Effector memory CD8-positive, alpha-beta T cell (primary cell): ENCODE measurements at places on chromosomes 12 and 14.

DNA sequence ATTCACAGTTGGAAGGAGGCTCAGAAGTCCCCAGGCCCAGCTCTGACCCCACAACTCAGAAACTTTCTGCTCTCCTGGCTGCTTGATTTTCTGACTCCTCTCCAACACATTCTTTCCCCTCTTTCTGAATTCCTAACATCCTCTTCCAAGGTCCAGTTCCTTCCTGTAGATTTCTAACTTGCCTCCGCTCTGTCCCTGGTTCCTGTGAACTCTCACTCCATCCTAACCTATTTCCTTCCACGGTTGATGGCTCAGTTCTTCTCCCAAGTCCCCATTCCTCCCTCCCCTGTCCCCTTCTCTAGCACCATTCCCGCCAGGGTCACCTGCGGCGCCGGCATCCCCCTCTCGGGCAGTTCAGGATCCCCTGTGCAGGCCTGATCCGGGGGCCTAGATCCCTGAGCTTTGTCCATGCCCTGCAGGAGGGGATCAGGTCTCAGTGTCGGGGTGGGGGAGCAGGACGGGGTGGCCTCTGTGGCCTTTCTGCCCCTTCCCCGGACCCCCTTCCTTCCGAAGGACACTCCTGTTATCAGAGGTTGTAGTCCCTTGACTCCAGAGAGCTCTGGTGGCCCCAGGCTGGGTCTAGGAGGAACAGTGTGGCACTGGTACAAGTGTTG lies 6.0 kb upstream of the SLC22A17 start:
- no peak for DNase-seq

DNA sequence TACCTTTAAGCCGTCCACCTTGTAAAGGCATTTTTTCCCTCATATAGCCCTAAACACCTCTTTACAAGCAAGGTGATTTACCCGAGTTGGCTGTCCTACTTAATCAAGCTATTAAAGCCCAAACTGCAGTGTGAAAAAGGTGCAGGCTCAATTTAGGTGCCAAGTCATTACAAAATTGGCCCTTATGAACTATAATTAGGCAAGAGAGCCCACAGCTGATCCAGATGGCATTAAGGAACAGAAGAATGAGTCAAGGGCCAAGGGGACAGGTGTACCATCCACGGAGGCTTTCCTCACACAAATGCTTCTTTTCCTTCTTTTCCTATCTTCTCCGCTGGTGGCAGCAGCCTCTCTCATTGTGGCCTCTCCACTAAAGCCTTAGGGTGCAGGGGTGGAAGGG lies 90.5 kb downstream of the TTC8 start:
- DNase-seq, result no peak

- no peak for DNase-seq
Measured at GRCh38 chr12:16939871-16940306, 333.9 kb upstream of the LMO3 start.

DNA sequence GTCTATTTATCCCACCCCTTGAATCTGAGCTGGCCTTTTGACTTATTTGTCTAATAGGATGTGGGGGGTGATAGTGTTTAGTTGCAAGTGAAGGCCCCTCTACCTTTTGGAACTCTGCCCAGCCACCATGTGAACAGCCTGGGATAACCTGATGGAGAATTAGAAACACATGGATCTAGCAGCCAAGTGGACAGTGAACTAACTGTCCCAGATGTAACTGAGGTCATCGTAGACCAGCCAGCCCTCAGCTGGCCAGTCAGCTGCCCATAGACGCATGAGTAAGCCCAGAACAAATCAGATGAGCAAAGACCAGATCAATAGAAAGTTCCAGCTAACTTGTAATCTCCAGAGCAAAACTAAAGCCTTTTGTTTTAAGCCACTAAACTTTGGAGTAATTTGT lies 19.0 kb downstream of the KLRB1 start:
- no peak for DNase-seq

- DNase-seq, result no peak
Measured at GRCh38 chr12:30357766-30358490, 337.7 kb downstream of the IPO8 start.

GRCh38 chr12:69988481-69989321 lies 163.7 kb downstream of the MYRFL start:
- no peak for DNase-seq

DNA sequence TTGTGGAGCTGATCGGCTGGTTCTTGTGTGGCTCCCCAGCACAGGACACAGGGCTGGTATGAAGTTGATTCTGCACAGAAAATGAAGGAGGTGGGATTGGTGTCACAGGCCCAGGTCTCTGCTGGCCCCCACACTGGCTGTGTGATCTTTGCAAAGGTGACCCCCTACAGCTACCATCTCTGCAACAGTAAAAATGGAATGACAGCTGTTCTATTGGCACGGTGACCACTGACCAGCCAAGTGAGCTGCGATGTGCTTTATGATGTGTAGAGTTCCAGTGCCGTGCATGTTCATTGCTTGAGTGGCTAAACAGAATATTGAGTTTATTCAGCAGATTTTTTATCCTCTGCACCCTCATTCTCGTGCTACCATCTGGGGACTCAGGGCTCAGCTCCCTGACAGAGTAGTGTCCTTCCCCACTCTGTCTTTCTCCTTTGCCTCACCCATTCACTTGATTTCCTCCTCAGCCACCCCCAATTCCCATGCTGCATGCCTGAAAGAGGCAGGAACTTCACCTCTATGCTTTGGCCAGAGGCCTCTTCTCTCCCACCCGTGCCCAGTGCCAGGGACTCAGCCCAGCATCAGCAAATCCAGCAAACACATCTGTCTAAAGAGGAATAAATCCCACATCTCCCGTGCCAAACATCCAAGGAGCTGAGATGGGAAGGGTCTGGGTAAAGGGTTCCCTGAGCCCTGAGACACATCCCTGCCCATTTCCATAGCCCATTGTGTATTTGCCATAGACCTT lies 21.2 kb downstream of the C14orf132 start:
- DNase-seq, result no peak

DNA sequence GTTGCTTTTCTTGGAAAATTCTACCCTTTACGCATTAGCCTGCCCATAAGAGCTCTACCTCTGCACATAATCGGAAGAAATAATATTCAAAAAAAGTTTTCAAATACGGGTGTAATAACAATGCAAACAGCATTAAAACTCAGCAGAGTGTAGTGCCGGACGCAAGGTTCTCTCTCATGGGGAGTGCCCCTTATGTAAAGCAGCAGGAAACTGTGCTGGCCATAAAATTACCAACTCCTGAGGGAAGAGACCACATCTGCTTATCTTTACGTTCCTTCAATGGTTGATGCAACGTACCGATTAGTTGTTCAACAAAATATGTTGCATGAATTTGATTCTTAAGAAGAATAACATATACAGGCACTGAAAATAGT lies 118.7 kb upstream of the TMCC3 start:
- no peak for DNase-seq

GRCh38 chr12:110109037-110109836 lies 14.9 kb upstream of the IFT81 start:
- DNase-seq, result no peak

GRCh38 chr14:55741240-55741639 lies 161.2 kb downstream of the KTN1 start:
- no peak for DNase-seq

- DNase-seq, result no peak
Measured at GRCh38 chr12:41466300-41466699, 278.2 kb downstream of the PDZRN4 start.

DNA sequence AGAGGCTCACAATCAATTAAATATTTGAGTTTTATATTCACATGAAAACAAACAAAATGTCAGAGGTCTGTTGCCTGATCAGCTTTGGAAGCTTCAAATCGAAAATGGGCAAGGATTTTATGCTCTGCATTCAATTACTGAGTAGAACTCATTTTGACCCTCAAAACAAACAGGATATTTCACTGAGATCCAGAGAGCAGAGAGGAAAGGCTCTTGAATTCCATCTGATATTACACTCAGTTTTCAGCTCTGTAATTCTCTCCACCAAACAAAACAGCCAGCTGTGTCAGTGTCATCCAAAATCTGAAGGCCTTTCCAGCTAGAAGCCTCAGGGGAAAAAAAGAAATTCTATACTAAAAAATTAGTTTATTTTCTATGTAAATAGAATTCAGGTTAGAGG lies 128.6 kb upstream of the FLRT2 start:
- no peak for DNase-seq

GRCh38 chr12:72094490-72094889 lies 155.8 kb downstream of the TPH2 start:
- DNase-seq, result no peak

DNA sequence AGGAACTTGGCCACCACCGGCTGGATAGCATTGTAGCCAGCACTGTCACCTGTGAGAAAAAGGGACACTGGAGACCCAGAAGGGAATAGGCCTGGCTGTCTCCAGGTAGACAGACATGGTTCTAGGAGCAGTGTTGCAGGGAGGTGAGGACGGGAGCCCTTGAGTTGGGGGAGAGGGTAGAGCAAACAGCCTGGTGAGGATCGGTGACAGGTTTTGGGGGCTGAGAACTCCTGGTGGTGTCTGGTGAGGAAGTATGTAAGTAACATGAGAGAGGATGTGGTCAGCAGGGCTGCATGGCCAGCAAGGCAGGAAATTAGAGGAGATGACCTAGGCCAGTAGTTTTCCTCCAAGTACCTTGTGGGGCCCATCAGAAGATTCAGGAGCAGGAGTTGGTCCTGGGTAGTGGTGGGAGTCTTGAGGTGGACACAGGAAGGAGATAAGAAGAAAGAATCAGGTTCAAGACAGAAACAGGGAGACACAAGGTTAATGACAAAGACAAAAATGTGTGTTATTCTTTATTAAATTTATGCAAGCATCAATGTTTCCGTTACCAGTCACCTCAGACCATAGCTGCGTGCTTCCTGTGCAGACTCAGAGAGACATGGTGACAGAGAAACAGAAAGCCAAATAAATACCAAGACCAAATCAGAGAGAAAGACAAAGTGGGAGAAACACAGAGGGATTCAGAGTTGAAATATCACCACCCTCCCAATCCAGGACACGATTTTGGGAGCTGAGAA lies at the start of gene ARHGAP9:
Gene ARHGAP9 (minus strand): TSS at position 491 of the 740 bp plus-strand sequence. CDS start 460 bp downstream, at position 31.
- DNase-seq, result peak; percentile 53

DNA sequence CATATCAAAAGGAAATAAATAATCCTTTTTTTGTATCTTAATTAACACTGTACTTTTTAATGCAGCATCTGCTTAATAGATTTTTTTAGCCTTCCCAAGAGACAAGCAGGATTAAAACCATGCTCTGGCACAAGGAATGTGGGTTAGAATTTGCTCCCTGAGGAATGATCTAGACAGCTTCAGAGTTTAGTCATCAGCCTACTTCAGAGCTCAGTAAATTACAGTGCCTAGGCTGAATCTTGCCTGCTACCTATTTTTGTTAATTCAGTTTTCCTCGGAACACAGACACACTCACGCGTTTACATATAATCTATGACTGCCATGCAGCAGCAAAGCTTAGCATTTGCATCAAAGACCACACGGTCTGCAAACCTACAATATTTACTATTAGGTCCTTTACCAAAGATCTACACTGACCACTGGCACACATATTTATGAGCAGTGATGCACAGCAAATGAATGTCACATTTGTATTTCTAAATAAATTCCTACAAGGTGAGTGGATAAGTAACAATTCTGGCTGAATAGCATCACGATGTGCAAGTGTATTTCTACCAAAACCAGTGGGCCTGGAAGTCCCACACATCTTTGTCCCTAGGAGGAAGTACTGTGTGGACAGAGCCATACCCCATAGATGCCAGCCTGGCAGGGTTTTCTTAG lies 309.8 kb upstream of the TMEM132C start:
- no peak for DNase-seq

- no peak for DNase-seq
Measured at GRCh38 chr14:35050652-35051051, 4.6 kb downstream of the FAM177A1 start.

DNA sequence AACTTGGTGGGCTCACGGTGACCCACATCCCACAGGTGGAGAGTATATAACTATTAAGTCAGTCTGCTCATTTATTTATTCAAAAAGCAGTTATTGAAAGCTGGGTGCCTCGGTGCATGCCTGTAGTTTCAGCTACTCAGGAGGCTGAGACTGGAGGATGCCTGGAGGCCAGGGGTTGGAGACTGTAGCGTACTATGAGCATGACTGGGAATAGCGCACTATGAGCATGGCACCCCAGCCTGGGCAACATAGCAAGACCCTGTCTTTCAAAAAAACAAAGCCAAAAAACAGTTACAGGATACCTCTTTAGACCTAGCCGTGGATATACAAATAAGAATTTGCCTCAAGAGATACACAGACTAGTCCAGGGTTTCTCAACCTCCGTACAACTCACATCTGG lies 139.8 kb downstream of the ZFP36L1 start:
- DNase-seq, result no peak

GRCh38 chr12:47718531-47718930 lies 6.8 kb downstream of the ENDOU start:
- no peak for DNase-seq

DNA sequence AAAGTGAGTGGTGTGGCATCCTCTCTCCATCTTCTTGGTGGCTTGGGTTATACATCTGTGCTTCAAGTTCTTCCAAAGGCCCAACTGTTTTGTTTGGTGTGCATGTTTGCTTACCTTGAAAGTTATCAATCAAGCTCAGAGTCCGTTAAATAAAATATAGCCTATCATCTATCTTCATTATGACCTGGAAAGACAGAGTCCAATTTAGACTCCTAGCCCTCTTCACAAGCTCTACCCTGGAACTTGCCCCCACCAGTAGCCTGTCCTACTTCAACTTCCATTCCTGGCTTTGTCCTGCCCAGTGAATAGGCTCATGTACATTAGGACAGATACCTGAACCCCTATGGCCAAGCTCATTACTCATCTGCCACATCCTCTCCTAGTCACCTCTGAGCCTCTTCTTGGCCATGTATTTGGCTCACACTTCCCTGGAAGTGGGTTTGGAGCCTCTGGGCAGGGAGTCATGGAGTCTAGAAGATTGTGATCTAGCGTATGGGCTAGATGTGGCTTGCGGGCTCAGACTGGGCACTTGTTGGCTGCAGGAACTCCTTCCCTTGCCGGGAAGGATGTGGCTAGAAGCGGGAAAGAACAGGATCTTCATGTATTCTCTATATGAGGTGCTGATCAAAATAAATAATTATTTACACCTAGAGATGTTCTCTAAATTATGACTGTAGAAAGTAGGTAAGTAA lies 6.4 kb upstream of the SSTR1 start:
- DNase-seq, result no peak

- DNase-seq, result no peak
Measured at GRCh38 chr12:120474616-120474960, 5.0 kb upstream of the SRSF9 start.

GRCh38 chr12:124019115-124019514 lies 46.1 kb downstream of the ZNF664 start:
- DNase-seq, result no peak

- no peak for DNase-seq
Measured at GRCh38 chr12:120851444-120851843, 52.7 kb downstream of the SPPL3 start.

GRCh38 chr12:22118238-22118790 lies 72.3 kb downstream of the CMAS start:
- DNase-seq, result no peak

DNA sequence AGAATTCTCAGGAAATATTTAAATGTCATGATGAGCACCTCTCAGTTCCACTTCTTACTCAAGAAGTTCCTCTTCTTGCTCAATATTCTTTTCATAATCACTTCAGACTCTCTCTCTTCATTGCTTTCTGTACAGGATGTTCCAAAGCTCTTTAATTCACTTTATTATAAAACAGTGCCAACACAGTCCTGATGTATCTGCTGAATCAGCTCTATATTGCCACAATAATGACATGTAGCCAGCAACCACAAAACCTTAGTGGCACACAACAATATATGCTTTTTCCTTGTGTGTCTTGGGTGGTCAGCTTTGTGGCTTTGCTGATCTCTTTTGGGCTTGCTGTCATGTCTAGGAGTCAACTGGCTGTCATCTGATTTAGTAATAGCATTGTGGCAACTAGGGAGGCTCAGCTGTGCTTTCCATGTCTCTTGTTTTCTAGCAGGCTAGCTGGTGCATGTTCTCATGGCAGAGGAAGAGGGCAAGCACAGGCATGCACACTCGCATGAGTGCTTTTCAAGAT lies 52.8 kb upstream of the SLC2A13 start:
- DNase-seq, result no peak
